GM13976 (cell line): ENCODE measurements at places on chromosomes 1 and 21.

DNA sequence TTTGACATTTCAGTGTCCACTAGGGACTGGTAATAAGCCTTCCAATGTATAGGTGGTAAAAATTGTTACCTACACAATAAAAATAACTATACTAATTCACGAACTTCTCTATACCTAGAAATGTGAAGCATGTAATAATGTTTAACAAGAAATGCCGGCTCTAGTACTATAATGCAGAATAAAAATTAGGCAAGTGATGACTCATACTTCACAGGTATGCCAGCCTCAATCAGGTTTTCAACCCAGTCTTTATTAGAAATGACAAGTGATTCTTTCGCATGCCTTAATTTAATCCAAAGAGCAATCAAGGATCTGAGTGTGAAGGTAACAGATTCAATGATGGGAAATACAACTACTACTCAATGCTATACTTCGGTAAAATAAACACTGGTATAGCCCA is 134.9 kb downstream of the RERE start:
- no peak for DNase-seq

GRCh38 chr1:227490001-227490400 is 73.4 kb upstream of the ZNF678 start:
- no peak for DNase-seq

DNA sequence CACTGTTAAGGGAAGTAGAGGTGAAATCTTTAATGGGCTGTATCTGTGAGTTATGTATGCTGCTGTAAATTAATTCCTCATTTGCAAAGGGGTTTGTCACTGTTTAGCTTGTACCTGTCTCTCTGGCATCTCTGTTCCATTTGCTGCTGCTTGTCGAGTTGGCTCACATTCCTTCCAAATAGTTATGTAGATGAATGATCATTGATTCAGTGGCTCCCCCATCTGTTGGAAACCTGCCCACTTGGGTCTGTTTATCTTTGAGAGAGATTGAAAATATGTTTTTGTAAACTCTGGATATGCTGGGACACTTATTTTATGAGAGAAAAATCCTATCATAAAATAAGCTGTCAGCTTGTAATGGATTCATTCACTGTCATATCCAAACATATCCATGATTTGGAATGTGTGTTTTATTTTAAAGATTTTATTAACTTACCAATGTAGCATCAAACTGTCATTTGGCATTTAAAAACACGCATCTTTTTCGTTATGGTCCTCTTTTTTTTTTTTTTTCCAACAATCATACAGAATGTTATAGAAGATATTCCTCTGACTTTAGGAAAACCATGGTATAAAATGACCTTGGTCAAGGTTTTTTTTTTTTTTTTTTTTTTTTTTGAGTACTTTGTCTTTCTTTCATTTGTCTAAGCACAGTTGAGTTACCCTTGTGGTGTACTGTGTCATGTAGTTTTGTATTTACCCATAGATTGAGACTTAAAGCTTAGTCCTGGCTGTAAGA is 3.5 kb downstream of the RYR2 start:
- DNase-seq: no peak

- DNase-seq: no peak
Observed at GRCh38 chr1:150322310-150322709, 977 bp downstream of the PRPF3 start.
